Right lobe of liver (tissue), 6 donors: ENCODE measurements at places on chromosomes 6 and 20.

- no peak for DNase-seq
These were observed 59.1 kb downstream of the AGPAT4 start for GRCh38 chr6:161214722-161215121.

GRCh38 chr6:82348130-82348529 is 15.5 kb upstream of the TPBG start:
- no peak for DNase-seq

GRCh38 chr6:48397887-48398286 is 286.9 kb upstream of the PTCHD4 start:
- no peak for DNase-seq

GRCh38 chr6:75986935-75987334 is 85.5 kb downstream of the IMPG1 start:
- DNase-seq, result no peak

DNA sequence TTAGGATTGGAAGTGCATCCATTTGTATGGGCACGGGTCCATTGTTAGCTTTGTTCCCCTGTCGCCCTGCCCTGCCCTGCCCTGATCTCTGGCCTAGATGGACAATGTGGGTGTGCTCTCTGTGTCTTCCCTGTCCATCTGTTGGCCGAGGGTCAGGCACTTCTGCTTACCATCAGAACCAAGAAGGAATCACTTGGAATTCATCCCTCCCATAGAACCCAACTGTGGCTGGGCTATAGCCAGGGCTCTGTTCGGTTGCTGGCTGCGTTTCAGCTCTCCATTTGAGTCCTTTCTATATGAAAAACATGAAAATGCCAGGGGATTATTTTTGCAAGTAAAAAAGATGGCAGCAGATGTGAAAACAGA is 26.6 kb upstream of the TULP4 start:
- DNase-seq, result no peak

- DNase-seq, result no peak
These were observed 77.7 kb upstream of the SLC22A23 start for GRCh38 chr6:3534599-3534998.
